ENCODE measurements at places on chromosomes 16 and 17.

DNA sequence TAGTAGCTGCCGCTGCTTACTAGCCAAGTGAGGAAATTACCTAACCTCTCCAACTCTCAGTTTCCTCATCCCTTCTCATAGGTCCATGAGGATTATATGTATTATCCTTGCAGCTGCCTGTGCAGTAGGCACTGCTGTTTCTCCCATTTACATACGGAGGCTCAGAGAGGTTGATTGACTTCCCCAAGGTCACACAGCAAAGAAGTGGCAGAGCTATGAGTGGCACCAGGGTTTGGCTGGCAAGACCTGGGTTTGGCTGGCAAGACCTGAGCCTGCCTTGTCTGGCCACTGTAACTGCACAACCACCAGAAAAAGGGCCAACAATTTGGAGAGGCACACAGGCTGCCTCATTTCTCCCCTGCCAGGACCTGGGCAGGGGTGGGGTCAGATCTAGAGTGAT lies 2.5 kb upstream of the NDRG4 start:
- no peak for DNase-seq

- DNase-seq, result no peak
These were observed 8.2 kb upstream of the CDK10 start for GRCh38 chr16:89678258-89678657.

- no peak for DNase-seq
These were observed 8.3 kb upstream of the HEATR6 start for GRCh38 chr17:60086818-60087591.

DNA sequence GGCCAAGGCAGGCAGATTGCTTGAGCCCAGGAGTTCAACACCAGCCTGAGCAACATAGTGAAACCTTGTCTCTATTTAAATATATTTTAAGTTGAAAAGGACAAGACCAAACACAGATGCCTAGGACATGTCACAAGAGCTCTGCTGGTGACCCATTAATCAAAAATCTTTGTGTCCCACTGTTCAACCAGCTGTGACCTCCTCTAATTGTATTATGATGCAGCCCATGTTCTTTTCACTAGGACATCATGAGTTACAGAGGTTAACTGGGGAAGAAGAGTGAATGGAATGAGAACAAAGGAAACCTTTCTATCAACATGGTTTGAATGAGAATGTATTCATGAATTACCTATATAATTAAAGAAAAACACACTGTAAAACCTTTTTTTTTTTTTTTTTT lies 7.0 kb downstream of the EFTUD2 start:
- no peak for DNase-seq

DNA sequence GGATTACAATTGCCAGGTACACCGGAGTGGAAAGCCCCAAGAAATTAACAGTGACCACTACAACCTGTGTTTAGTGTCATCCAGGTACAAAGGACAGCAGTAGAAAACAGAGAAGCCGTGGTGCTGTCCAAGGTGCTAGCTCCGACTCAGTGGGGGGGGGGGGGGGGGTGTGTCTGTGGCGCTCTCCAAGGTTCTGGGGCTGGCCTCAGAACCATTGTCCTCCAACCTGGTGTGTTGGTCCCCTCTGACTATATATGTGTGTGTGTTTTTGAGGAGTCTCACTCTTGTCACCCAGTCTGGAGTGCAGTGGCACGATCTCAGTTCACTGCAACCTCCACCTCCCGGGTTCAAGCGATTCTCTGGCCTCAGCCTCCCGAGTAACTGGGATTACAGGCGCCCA lies 5.8 kb upstream of the ZNF23 start:
- DNase-seq, result peak; percentile 25

GRCh38 chr16:27174007-27174406 lies 29.3 kb upstream of the KDM8 start:
- DNase-seq, result no peak

- no peak for DNase-seq
These were observed 2.1 kb upstream of the LYRM9 start for GRCh38 chr17:27895123-27895895.

DNA sequence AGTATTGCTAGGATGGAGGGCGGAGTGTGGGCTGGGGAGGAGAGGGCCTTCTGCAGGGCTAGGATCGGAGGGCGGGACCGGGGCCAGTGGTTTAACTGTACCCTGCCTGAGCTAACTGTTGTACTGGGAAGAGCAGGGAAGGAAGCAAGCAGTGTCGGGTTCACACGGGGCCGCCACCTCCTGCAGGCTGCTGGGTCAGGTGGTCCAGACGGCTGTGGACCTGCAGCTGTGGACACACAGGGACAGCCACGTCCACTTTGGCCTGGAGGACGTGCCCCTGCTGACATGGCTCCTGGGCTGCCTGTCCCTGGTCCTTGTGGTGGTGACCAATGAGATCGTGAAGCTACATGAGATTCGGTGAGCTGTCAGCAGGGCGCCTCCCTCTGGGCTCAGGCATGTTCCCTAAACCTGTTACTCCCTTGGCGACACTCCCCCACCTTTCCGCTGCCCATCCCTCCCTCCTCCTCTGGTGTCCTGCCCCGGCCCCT lies 16.6 kb downstream of the CASKIN2 start:
- no peak for DNase-seq

GRCh38 chr17:74123350-74123749 lies 80.1 kb upstream of the RPL38 start:
- DNase-seq, result no peak

GRCh38 chr17:19539040-19539399 lies 5.4 kb downstream of the SLC47A1 start:
- no peak for DNase-seq

- DNase-seq, result no peak
These were observed 33.5 kb upstream of the ARL6IP1 start for GRCh38 chr16:18834864-18835263.

GRCh38 chr17:4549781-4550533 lies 5.2 kb downstream of the MYBBP1A start:
- no peak for DNase-seq

DNA sequence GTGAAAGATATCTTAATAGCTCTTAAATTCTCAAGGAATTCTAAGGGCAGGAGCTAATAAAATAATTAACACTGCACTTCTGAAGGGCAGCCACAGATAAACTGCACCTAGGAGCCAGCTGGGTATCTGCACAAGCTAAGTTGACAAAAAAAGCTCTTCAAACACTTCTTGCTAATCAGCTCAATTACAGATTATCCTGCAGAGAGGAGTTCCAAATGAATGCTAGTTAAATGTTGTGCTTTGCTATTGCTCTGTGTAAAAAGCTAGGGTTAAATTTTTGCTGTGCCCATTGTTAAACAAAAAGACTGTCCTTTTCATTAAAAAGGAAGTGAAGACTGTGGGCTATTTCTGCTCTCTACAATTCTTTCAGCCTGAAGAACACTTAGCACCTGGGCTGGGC lies 158.5 kb upstream of the SHISA6 start:
- no peak for DNase-seq

DNA sequence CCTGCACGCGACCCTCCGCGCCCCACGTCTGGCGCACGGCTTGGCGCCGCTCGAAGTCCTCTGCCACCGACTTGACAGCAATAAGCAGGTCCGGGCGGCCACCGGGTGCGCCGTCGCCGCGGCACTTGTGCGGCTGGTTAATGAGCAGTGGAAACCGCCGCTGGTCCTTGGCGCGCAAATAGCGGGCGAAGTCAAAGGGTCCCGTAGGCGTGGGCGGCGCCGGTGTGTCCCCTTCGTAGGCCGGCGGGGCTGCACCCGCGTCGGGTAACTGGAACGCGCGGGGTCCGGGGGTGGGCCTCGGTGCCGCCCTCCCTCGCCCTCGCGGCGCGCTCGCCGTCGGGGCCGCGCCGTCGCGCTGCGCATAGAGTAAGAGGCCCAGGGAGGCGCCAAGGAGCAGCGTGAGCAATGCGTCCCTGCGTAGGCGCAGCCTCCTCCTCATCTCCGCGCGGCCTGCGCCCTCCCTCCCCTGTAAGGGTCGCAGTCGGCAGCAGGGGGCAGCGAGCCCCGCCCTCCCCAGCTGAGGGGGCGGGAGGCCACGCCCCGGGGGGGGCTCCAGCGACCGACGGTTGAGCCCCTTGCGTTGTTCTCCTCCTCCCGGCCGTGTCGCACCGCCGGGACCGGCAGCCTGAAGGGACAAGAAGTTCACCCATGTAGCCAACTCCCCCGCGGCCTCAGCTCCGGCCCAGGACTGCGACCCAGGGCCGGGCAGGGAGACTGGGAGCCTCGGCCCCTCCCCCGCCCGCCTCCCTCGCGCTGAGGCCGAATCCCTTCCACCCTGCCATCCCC lies 558 bp downstream of the B3GNT9 start:
- no peak for DNase-seq

GRCh38 chr16:66919569-66920298 lies 1.0 kb upstream of the CDH16 start:
- no peak for DNase-seq

GRCh38 chr16:57591086-57591869 lies 37.2 kb upstream of the ADGRG1 start:
- DNase-seq, result peak; percentile 75

- no peak for DNase-seq
These were observed 15.4 kb downstream of the PDZD9 start for GRCh38 chr16:21985524-21985923.

DNA sequence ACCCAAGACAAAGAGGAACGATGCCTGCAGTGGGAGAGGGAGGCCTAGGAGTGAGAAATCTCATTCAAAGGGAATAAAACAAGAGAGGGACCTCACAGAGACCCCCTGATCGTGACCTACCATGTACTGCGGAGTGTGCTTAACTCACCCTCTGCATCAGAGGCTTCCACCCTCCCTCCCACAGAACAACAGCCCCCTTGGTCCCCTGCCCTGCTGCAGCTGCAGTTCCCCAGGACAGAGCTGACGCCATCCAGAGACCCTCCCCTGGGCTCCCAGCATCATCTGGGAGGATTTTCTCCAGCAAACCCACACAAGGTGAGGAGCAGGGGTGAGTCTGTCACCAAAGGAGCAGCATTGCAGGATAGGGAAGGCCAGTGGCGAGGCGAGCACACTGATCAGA lies 39.8 kb downstream of the TLE7 start:
- no peak for DNase-seq

DNA sequence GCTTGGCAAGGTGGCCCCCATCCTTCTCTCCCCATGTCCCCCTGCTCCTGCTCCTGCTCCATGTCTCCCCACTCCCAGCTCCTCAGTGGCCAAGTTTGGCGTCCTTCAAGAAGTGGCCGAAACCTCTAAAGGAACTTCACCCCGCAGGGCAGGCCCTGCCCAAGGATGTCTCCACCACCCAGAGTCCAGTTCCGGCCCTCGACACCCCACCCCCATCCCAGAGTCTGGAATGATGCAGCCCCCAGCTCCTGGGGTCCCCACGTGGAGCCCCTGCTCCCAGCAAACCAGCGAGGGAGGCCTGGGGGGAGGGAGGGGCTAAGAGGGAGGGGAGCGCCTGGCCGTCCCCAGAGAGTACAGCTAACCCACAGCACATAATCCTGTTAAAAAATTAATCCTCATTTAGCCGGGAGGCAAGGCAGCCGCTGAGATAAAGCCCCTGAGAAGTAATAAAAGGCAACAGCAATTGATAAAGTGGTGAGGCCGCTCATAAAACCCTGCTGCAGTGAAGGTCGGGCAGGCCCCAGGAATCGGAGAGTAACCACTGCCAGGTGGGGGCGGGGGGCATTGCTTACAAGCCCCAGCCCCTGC lies 9.9 kb upstream of the ENPP7 start:
- no peak for DNase-seq

- no peak for DNase-seq
These were observed 48.4 kb upstream of the SKAP1 start for GRCh38 chr17:48478224-48479013.

DNA sequence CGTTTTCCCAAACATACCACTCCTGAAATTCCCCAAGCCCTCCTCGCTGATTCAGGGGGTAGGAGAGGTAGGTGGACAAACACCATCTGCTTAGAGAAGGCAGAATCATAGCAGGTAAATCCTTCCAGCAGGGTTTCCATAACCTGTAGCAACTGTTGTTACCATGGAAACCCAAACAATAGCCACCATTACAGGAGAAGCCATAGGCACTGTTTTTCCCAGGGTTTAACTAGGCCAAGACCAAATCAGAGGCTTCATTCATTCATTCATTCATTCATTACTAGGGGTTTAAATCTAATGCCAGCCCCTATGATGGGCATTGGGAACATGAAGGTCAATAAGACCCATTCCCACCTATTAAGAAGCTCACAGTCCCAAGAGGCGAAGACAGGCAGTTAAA lies 25.5 kb upstream of the CIITA start:
- DNase-seq, result no peak

DNA sequence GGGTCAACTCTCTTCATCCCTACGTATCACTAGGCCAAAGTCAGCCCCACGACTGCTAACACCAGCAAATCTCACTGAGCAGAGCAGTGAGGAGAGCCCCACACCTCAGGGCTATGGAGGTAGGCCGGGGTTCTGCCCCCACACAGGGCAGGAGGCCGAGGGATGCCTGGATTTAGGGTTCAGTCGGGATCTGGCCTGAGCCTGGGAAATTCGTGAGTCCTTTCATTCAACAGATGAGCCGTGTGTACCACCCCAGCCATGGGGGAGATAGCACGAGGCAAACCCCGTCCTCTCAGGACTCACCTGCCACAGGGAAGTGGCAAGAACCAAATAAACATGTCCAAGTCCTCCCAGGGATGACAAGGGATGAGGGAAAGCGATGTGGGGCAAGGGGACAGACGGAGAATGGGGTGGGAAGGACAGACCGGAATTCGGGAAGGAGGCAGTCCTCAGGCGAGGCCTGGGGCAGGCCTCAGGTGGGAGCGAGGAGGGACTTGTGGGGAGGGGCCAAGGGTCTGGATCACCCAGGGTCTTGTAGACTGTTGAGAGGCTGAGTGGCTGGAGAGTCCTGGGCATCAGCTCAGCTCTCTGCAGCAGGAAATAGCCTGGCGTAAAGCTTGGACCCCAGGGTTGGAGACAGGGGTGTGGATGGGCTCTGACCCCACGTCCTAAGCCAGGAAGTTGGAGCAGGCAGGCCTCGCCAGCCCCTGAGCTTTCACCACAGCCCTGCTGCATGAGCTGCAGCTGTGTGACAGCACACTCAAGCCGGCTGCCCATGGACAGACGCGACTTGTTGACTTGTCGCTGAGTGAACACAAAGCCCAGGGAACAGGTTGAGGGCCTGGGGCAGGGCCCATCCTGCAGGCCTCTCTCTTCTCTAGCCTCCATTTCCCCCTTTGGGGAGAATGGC lies 7.9 kb upstream of the FAM83G start:
- no peak for DNase-seq

All from stimulated activated CD4-positive, alpha-beta T cell treated with anti-CD3 and anti-CD28 coated beads, Interleukin-4, amount 100 ng/mL, for 48 hours (primary cell).